NCI-H524 (cell line): ENCODE measurements at places on chromosomes 7 and 10.

GRCh38 chr10:101538446-101538845, 49.6 kb downstream of the POLL start:
- peak; percentile 6 for DNase-seq

GRCh38 chr7:46145412-46145811, 224.3 kb upstream of the IGFBP3 start:
- no peak for DNase-seq

GRCh38 chr10:114902151-114902550, 35.8 kb upstream of the TRUB1 start:
- DNase-seq = no peak

DNA sequence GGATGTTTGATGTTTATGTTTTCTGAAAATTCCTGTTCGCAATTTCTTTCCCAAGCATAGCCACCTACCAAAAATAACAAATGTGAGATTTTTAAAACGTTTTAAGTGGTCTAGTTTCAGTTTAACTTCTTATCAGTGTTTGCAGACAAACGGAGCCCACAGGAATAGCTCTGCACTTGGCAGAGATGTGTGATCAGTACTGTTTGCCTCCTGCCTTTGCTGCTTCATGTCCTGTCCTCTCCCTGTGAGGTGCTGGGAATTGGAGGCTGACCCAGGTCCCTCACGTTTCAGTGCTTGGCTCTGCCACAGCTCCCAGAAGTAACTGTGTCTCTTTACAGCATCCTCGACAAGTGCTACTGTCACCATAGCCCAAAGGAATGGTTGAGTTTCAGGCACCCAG, 1.2 kb downstream of the UCN3 start:
- DNase-seq = no peak

DNA sequence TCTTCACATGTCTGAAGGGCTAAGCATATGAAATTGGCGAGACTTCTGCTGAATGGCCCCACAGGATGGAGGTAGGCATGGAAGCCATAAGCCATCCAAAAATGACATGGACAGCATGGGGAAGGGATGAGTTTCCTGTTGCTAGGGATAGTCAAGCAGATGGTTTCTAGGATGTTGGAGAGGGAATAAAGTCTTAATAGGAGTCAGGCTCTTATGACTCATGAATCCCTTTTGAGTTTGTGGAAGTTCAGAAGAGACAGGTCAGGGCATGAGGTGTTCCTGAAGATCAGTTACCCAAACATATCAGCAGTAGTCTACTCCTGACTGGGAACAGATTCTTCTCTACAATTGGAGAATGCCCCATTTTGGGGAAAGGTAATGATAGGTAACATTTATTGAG, 243.9 kb downstream of the REEP3 start:
- no peak for DNase-seq

- DNase-seq = no peak
These were observed 193.5 kb downstream of the NRG3 start for GRCh38 chr10:82068501-82068900.

GRCh38 chr10:93150289-93150688, 76.6 kb downstream of the CYP26A1 start:
- DNase-seq = no peak

DNA sequence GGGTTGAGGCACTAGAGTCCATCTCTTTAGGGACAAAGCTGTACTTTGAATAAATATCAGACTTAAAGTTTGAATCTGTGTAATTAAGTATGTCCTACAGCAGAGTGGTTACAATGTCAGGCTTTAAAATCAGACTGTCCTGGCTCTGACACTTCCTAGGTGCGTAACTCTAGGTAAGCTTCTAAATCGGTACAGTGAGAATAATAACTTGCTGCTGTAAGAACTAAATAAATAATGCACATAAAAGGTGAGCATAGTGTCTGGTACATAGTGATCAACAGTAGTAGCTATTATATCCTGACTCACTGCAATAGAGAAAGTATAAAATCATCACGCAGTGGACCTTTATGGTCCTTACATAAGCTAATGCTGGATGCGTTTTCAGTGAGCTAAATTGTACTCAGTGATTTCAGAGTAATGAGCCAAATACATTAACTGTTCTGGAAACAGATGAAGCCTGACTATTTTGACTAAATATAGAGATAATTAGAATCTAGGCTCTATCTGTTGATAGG, 72.2 kb upstream of the PDK4 start:
- DNase-seq = no peak

DNA sequence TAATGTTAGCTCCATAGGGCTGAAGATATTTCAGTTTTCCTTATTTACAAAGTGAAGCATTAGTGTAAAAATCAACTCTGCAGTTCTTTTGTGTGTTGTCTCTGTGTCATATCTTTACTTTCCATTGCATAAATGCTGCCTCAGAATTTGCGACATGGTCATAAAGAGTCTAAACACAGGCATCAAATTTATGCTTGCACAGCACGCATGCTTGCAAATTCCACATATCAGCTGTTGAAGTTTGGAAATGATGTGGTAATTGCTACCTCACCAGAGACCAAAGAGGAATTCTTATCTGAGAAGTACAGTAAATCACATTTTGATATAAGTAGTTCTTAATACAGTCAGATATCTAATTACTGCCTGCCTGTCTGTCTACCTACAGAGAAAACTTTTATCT, 348.2 kb upstream of the GRM3 start:
- no peak for DNase-seq

- no peak for DNase-seq
These were observed 21.6 kb downstream of the LIPJ start for GRCh38 chr10:88608052-88608732.

GRCh38 chr10:77037735-77038403, 599.7 kb downstream of the KCNMA1 start:
- no peak for DNase-seq

- no peak for DNase-seq
These were observed 302.6 kb upstream of the SP4 start for GRCh38 chr7:21125297-21125696.

DNA sequence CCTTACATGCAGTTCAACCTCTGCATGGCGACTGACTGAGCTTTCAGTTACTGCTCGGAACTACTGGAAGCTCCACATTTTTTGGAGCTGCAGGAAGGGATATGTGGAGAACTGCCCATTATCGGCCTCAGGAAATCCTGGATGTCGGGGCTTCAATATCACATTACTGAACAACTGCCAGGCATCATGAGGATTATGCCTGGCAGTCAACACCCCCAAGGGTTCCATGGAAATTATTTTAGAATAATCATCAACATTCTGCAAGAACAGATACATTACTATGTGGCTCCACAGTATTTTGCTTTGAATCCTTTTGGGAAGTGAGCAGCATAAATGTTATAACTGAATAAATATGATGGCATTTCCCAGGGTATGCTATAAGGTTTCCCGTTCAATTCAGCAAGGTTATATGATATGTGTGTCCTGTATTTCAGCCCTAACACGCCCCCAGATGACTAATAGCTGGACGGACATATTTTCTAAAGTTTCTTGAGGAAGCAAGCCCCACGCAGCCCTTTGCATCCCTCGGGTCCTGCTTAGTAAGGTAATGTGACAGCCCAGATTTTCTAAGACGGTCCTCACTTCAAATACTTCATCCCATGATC, 53.0 kb upstream of the OPALIN start:
- no peak for DNase-seq

- DNase-seq = no peak
These were observed 118.7 kb upstream of the PTN start for GRCh38 chr7:137462074-137462715.

- DNase-seq = peak; percentile 78
These were observed 15.6 kb downstream of the CHAT start for GRCh38 chr10:49629431-49629881.

DNA sequence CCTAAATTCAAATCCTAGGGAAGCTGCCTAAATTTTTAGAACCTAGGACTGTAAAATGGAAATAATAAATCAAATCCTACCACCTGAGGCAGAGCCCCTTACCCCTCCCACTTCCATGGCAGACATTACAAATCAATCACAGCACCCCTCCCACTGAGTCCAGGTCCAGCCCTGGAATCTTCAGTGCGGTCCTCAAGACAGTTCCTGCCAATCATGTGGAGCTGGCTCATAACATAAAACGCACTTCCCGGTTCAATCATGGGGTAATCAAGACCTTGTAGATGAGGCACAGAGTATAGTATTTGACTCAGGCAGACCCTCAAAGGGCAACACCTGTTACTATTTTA, 157.0 kb downstream of the SLIT1 start:
- no peak for DNase-seq

GRCh38 chr7:45670227-45670626, 96.1 kb downstream of the ADCY1 start:
- DNase-seq = no peak

DNA sequence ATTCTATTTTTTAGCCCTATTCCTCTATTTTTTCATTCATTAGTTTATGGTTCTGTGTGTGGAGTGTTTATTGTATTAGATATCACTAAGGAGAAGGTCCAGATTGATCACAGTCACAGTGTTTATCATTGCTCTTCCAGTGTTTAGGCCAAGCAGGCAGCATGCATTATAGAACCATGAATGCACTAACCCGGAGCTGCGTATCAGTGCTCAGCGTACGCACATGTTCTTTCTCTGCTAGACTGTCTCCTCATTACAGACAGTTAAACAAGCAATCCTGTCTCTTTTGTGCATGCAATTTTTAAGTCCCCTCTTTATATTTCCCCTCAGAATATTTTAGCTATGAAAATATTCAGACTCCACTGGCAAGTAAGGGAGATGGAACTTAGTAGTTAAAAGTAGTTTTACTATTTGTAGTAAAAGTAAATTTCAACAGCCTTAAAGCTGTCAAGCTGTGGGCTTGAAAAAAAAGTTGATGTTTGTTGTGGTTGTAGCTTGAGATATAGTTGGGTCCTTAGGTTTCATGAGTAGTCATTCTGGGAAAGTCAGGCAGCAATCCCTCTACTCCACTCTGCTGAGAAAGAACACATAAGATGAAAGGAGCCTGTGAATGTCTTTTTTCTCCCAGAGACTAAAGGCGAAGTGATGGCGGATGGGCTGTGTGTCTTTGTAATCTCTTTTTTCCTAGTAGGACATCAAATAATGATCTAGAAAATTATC, 260.4 kb downstream of the CDK14 start:
- no peak for DNase-seq

DNA sequence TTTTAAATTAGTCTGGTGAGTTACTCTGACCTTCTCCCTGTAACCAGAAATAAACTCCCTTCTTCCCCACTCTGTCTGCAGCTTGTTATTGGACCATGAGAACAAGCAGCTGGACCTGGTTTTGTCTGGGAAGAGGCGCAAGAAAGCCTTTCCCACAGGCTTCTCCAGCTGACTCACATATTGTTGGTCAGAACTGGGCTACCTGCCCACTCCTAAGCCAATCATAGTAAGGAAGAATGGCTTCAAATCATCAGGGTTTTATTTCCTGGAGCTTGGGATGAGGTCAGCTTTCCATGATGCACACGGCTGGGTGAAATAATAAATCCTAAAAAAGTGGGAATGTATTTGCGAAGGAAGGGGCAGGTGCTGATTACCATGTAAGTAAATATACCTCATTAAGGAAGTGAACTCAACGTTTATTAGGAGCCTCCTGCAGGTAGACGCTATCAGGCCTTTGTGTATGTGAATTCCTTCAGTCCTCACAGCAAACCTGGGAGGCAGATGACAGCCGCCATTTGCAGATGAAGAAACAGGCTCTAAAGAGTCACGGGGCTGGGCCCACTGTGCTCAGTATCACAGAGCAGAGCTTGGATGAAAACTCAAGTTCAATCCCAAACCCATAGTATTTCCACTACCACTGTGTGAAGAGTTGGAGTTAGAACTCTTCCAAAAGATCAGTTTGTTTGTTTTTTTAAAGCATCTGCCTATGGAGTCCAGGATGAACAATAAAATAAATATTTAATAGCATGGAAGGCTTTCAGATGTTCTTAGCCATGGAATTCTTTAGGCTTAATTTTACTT, 32.8 kb downstream of the IL15RA start:
- DNase-seq = no peak

DNA sequence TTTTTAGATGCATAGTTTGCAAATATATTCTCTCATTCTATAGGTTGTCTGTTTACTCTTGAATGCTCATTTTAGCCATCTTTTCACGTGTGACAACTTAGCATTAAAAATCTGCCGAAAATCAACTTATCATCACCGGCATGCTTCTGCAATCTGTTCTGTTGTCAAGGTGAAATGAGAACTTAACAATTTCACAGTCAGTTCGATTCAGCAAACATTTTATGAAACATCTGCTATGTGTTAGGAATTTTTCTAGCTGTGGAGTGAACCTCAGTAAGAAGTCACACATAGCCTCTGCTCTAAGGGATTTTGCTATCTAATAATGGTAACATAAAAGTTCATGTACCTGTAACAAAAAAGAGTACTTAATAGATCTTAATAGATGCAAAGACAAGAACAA, 256.1 kb downstream of the ZWINT start:
- no peak for DNase-seq

- no peak for DNase-seq
These were observed 134.9 kb upstream of the ZNF438 start for GRCh38 chr10:31166606-31167005.

- DNase-seq = no peak
These were observed 525.0 kb upstream of the NRP1 start for GRCh38 chr10:33859319-33860022.

GRCh38 chr7:147170341-147171012, 1053.9 kb downstream of the CNTNAP2 start:
- DNase-seq = no peak

DNA sequence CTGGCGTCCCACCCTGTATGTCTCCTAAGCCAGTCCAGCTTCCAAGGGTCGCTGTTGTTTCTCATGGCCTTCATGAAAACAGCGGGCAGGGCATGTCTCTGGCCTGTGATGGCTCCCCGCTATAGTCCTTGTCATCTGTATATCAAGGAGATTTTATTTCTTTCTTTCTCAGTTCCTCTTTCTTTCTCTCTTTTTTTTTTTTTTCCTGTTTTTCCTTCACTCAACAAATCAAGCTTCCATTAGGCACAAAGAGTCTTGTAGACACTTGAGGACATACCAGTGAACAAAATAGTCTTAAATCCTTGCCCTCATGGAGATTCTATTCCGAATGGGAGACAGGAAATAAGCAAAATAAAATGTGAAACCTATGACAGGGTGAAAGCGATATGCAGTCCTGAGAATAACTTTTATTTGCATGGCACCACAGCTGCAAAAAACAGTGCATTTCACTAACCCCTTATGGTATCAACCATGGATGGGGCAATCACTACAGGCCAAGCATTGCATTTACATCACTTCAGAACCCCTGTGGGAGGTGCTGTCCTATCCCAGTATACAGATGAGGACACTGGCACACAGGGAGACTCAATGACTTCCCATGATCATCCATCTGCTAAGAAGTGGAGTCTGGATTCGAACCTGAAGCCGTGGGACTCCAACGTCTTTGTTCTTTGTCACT, 50.7 kb downstream of the SYPL1 start:
- no peak for DNase-seq

- peak; percentile 75 for DNase-seq
These were observed 4.8 kb downstream of the INA start for GRCh38 chr10:103281753-103282152.

GRCh38 chr10:117699436-117700075, 157.0 kb downstream of the EMX2 start:
- no peak for DNase-seq

GRCh38 chr10:100101192-100102076, 19.8 kb upstream of the CPN1 start:
- no peak for DNase-seq
